OCI-LY7 (cell line): ENCODE measurements at places on chromosomes 6 and 20. TPM values are rescaled to one million over a fixed set of nuclear protein-coding genes. Genes with fewer than 3 reads are reported as not detected.

Gene ACSS1
- total RNA-seq: 0.30 and 0.40 TPM in 2 replicates

Gene FOXF2
- total RNA-seq: not detected in 2 replicates

Gene ADGRF4
- not detected in 2 replicates for total RNA-seq

Gene SOX4
- 58.1 and 78.1 TPM in 2 replicates for total RNA-seq

Gene TNFRSF6B
- 1.0 TPM in 1 of 2 replicates, not detected in the other for total RNA-seq

Gene ID4
- total RNA-seq: 1.6 and 2.5 TPM in 2 replicates

Gene TCF15
- not detected in 2 replicates for total RNA-seq

Gene PTPRT
- not detected in 2 replicates for total RNA-seq

Gene ADGB
- not detected in 2 replicates for total RNA-seq

Gene UBR2
- 23.8 and 26.7 TPM in 2 replicates for total RNA-seq

Gene SRSF3
- 498 and 539 TPM in 2 replicates for total RNA-seq

GRCh38 chr6:148898376-148899014, 151.7 kb downstream of the UST start:
- DNase-seq: no peak

GRCh38 chr6:41576667-41577066, 30.5 kb downstream of the FOXP4 start:
- no peak for DNase-seq

DNA sequence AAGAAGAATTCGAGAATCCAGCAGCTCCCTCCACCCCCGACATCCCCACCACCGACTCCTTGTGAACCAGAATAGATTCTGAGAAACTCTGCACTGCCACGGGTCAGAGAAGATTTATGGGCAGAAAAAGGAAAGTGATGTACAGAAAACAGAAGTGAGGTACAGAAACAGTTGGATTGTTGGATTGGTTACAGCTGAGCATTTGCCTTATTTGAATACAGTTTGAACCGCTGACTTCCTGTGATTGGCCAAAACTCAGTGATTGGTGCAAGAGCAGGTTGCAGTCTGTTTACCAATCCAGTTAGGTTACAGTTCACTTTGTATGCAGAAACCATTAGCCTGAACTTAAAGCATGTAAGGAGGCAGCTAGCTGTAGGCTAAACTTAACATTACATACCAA, 131.2 kb upstream of the HDDC2 start:
- DNase-seq: peak; percentile 35

DNA sequence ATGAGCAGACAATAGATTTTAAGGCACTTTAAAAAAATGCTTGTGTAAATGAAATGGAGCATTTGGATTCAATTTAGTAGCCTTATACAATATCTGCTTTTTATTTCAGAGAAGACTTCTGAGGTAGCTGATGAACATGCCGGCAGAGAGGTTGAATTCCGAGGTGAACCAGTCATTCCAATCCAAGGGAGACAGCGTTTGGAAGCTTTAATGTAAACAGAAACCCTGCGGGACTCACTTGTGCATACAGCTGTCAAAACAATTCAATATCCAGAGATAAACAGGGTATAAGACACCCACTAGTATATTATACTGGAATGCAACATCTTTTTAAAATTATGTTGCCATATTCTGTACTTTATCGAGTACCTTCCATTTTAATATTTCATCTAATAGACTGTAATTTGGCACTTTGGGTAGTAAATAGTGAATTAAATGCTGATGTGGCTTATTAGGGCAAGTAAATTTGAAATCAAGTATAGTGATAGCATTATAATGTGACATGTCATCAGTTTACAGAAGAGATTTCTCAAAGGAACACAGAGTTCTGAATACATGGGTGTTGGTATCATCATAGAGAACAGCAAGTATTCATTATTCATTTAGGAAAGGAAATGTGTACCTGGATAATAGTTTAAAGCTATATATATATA, 347.7 kb downstream of the PRKN start:
- no peak for DNase-seq

GRCh38 chr6:26493258-26493657, 6.8 kb upstream of the BTN1A1 start:
- DNase-seq: peak; percentile 71

GRCh38 chr6:12149944-12150510, 137.9 kb downstream of the HIVEP1 start:
- no peak for DNase-seq

DNA sequence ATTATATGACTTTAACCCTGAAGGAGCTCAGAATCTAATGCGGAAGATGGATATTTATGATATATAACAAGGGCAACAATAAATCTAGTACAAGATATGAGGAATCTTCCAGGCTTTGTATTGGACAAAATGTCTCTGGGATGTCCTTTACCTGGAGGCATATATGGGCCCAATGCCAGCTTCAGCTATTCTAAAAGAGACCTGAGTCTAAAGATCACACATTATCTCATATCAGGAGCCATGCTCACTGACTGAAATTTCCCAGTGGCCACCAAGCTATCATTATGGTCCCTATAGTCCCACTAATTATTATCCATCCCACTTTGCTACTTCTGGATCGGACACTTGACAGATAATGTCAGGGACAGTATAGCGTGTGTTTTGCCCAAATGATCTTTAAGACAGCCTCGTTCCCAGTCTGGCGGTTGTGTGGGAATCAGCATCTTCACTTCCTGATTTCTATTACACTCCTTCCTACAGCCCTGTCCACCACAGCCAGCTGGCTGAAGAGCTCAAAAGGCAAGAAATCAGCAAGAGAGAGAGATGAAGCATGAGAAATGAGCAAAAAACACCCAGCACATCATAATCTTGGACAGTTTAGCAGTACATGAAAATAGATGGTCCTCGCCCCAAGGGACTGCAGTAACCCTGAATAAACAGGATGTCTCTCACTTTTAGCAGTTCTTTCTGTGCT, 34.9 kb downstream of the KLHL31 start:
- DNase-seq: no peak

GRCh38 chr6:123759472-123759871, 44.2 kb upstream of the NKAIN2 start:
- DNase-seq: no peak

GRCh38 chr6:157637941-157638662, 184.9 kb upstream of the SNX9 start:
- DNase-seq: no peak

- DNase-seq: no peak
These were observed 22.2 kb downstream of the AHI1 start for GRCh38 chr6:135475292-135475886.

DNA sequence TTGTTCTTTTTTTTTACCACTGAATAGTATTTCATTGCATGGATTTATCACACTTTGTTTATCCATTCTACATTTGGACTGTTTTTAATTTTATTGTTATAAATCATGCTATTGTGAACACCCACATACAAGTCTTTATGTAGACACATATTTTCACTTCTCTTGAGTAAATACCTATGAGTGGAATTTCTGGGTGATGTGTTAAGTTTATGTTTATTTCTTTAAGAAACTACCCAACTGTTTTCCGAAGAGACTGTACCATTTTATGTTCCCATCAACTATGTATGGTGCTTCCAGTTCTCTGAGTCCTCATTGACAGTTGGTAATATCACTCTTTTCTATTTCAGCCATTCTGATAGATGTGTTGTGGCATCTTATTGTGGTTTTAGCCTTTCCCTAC, 54.0 kb downstream of the RIN2 start:
- no peak for DNase-seq

DNA sequence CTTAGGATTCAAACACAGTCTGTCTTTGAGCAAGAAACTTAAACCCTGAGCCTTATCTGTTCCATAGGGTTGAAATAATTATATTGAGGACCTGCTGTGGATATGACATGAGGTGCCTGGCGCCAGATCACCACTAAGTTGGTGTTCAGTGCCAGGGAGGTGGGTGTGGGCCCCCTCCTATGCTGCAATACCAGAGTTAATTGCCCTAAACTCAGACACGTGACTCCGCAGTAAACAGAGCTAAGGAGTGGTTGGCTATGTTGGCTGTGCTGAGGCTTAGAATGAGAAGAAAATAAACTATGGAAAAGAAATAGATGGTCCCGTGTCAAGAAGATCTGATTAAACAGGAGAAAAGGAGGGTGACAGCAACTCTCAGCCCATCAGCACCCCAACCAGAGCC, 419.4 kb upstream of the JARID2 start:
- DNase-seq: no peak

DNA sequence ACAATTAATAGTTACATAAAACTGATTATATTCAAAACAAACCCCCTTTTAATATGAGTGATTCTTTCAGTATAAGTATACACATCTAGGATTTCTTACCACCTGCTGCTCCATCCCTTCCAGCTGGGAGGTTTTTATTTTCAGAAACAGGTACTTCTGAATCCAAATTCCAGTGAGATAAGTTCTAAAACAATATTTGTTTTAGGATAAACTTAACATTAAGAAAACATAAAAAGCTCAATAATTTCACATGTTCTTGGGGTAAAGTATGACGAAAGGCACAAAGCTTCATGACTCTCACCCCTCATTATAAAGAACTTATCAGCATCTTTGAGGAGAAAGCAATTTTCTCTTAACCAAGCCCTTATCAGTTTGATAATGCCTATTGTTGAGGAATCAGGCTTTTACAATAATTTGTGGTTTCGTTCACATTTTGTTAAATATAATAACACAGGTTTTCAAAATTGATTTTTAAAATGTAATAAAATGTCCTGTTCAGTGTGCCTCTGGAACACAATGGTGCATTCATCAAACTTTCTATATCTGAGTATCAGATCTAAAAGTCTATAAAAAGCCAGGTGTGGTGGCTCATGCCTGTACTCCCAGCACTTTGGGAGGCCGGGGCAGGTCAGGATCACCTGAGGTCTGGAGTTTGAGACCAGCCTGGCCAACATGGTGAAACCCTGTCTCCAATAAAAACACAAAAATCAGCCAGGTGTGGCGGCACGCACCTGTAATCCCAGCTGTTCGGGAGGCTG, 4.3 kb downstream of the FAM217A start:
- no peak for DNase-seq

DNA sequence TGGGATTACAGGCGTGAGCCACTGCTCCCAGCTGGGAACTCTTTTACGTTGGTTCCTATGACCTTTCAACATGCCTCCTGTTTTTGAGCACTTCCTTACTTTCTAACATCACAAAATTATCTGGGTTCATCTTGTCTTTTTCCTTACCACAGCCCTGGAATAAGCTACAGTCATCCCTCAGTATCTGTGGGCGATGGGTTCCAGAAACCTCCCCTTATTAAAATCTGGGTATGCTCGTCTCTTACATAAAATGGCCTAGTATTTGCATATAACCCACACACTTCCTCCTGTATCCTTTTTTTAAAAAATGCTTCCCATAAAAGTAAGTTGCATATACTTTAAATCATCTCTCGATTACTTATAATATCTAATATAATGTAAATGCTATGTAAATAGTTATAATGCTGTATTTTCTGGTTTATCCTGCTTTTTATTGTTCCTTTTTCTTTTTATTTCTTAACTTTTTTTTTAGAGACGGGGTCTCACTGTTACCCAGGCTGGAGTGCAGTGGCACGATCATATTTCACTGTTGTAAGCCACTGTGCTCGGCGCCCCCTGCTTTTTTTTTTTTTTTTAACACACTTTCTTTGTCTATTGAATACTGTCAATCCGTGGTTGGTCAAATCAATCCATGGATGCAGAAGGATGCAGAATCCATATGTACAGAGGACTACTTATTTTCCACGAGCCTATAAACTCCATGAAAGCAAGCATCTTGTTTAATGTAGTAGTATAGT, 9.2 kb downstream of the RPF2 start:
- no peak for DNase-seq

DNA sequence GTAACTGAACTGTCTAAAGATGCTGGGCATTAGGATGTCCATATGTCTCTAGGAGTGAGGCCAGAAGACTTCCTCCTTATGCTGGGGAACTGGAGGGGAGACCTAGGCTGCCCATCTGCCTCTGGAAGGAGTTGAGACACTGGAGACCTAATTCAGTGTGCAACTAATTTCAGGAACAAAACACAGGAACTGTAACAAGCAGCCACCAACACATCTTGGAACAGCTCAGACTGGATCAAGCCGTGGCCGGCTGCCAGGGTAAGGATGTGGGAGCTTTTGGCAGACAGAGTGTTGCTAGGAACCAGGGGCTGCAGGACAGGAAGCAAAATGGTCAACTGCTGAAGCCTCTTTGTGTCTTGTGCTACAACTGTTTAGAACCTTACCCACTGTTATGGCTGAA, 16.4 kb upstream of the MAS1 start:
- no peak for DNase-seq

- DNase-seq: no peak
These were observed 234.1 kb downstream of the CDH26 start for GRCh38 chr20:60192326-60192725.

DNA sequence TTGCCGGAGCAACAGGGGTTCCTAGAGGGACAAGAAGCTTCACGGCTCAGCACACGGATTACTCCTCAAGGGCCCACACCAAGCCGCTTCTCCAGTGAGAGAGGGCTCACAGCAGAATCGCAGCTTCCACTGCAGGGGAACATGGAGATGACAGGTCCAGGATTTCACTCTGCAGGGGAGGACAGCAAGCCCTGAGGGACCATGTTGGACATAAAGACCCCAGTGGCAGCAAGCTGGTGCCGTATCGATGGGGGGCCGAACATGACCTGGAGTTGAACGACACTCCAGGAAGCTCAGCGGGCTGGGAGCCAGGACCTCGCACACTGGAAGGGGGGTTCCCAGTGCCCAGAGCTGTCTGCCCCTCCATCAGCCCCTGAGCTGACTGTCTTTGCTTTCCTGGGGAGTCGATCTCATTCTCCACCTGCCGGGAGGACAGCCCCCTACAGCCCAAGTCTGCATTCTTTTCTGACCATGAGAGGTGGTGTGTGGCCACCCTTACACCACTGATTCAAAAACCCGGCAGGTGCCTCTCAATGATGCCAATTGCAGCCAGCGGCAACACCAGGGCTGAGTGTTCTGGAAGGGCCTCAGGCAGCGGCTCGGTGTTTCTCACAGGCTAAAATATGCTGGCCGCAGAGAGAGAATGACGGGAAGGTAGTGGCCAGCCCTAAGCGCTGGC, 194.5 kb upstream of the CDH4 start:
- DNase-seq: no peak
